ENCODE measurements at places on chromosomes 6 and 20. TPM values are rescaled to one million over a fixed set of nuclear protein-coding genes. Genes with fewer than 3 reads are reported as not detected.

LY86 gene
- 4.5 TPM for polyA plus RNA-seq

TP53TG5 gene
- polyA plus RNA-seq = 0.04 TPM

ATP6V1G2 gene
- 1.8 TPM for polyA plus RNA-seq

PABPC1L gene
- polyA plus RNA-seq = 5.3 TPM

SPTLC3 gene
- 2.2 TPM for polyA plus RNA-seq

RPL10A gene
- 2,305 TPM for polyA plus RNA-seq

PHACTR2 gene
- 9.0 TPM for polyA plus RNA-seq

AGPAT1 gene
- polyA plus RNA-seq = 56.3 TPM

RBPJL gene
- polyA plus RNA-seq = 233 TPM

ADGRF5 gene
- 21.3 TPM for polyA plus RNA-seq

CRISP2 gene
- not detected for polyA plus RNA-seq
